ENCODE measurements at places on chromosomes 3 and 15.

- DNase-seq, result no peak
Observed at GRCh38 chr3:41216993-41217392, 17.7 kb downstream of the CTNNB1 start.

GRCh38 chr3:124935794-124936542, 1.4 kb upstream of the MUC13 start:
- DNase-seq, result no peak

DNA sequence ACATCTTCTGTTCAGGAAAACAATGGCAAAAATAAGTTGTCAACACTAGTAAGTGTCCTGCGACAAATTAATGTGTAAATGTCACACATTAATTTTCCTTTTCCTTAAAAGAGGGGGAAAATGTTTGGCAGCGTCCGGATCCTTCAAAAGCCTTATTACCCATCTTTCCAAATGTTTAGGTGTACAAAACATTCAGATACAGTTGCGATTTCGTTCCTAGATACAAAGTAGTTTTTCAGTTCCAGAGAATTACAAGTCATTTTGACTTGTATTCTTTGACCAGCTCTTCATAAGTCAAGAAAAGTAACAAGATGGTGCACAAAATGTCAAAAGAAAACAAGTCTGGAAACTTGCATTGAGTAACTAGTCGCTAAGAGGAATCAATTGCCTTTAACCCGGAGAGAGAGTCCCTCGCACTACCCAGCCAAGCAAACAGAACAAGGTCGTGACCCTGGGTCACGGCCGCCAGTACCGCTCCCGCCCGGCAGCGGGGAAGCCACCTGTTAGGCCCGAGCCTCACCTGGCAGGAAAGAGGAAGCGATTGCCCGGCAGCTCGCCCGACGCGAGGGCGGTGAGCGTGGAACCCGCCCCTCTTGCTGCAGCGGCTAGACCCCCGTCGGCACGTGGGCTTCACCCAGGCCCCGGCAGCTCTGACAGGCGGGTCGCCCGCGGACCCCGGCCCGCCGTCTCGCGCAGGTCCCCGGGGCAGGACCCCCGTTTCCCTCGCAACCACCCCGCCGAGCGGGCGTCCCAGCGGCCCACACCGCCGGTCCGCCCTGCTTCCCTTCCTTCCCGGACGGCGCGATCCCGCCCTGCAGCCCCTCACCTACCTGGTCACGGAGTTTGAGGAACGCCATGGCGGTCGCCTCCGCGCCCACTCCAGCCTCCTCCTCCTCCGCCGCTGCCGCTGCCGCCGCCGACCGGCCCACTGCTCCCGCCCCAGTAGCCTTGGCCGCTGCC, 61.0 kb upstream of the ANKRD28 start:
- DNase-seq, result peak; percentile 52

GRCh38 chr15:101394654-101395053, 94.9 kb downstream of the PCSK6 start:
- DNase-seq, result no peak

DNA sequence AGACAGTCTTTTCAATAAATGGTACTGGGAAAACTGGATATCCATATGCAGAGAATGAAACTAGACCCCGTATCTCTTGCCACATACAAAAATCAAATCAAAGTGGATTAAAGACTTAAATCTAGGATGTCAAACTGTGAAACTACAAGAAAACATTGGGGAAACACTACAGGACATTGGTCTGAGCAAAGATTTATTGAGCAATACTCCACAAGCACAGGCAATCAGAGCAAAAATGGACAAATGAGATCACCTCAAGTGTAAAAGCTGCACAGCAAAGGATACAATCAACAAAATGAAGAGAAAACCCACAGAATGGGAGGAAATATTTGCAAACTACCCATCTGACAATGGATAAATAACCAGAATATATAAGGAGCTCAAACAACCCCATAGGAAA, 38.4 kb upstream of the MBNL1 start:
- no peak for DNase-seq

DNA sequence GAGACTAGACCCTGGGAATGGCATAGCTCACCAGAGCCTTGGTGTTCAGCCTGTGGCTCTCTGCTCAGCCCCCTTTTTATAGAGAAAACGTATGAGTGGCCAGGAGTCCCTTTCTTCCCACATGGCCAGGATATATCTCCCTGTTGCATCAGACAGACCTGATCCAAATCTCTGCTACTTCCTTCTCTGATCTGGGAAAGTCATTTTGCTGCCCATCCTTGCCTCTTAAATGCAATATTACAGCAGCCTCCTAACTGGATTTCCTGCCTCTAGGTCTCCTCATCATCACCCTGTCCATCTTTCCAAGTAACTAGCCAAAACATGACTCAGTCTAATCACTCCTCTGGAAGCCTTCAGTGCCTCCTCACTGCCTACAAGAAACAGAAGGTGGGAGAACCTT, 42.9 kb downstream of the CTDSPL start:
- no peak for DNase-seq

DNA sequence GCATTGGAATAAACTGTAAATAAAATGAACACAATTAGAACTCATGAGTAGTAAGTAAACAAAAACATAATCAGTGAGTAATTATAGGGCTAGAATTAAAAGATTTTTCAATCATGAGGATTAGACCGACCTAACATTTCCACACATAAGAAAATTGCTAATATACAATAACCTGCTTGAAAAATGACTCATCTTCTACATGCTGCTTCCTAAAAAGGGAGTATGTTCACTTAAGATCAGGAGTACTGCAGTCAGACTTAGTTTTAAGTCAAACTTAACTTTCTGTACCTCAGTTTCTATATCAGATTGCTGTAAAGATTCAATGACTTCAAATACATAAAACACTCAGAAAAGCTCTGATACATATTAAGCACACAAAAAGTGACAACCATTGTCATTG, 22.6 kb upstream of the NEK10 start:
- DNase-seq, result no peak

DNA sequence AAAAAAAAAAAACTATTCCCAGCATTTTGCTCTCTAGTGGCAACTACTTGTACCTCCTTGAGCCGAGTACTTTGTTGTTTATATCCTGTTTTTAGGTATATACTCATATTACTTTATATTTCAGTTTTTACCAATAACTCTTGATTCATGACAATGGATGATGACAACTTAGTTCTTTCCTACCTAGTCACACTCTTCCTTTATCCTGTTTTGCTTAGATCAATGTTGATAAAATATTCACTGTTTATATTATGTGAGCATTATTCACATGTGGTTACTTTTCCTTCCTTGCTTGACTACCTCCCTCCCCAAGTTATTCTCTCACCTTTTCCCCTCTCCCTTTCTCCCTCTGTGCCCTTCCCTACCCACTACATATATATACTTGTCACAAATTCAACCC, 53.7 kb downstream of the NKIRAS1 start:
- no peak for DNase-seq

DNA sequence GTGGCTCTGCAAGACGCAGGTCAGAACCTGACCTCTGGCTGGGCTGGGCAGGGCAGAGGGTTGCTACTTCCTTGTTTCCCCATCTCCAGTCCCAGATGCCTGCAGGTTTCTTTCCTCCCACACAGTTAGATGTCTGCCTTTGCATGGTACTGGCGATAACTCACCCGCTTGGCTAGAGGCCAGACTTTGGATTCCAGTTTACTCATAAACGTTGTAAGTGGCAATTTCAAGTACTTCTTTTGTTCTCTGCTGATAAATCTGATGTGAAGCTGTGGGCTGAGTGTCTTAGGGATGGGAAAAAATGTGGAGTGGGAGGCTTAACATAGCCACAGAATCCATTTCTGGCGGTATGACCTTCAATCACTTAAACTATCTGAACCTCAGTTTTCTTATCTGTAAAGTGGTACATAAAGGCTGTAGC, 194.2 kb downstream of the EBLN2 start:
- no peak for DNase-seq

- no peak for DNase-seq
Observed at GRCh38 chr15:80026310-80026709, 33.2 kb upstream of the ZFAND6 start.

DNA sequence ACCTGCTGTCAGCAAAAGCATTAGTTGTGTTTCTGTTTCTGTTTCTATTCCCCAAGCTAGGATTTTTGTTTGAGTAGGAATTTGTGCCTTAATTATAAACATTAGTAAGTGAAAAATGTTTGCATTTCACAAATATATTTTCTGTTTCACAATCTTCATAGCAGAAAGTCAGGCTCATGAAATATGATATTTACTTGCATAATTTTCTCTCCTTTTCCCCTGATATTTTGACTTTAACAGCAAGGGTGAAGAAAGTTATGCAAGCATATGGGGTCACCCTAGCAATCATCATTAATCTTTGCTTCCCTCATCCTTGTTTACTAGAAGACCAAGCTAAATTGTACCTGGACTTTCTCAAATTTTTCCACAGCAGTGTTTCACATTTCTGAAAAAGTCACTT, 140.3 kb upstream of the SEMA6D start:
- DNase-seq, result no peak

DNA sequence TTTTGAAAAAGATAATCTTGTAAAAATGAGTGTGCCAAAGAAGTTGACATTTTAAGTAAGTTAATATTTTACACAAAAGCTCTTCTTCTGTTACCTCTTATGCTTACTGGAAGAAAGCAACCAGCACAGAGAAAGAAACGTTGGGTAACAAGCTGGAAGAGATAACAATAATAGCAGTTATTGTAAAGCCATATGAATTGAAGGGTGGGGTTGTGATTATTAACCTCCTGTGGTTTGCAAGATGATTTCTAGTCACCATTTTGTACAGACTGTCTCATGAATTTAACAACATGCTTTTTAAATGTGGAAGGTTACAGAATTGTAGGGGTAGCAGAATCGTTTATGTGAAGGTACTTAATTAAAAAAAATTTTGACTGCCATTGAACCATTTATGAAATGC, 9.2 kb downstream of the RAP2B start:
- no peak for DNase-seq

GRCh38 chr3:165078293-165078692, at the start of gene SI:
TSS of gene SI (minus strand) at chr3:165078496. CDS start at chr3:165076012, 2,484 bp downstream.
- DNase-seq, result no peak

- no peak for DNase-seq
Observed at GRCh38 chr3:120139140-120139539, 44.9 kb upstream of the GSK3B start.

DNA sequence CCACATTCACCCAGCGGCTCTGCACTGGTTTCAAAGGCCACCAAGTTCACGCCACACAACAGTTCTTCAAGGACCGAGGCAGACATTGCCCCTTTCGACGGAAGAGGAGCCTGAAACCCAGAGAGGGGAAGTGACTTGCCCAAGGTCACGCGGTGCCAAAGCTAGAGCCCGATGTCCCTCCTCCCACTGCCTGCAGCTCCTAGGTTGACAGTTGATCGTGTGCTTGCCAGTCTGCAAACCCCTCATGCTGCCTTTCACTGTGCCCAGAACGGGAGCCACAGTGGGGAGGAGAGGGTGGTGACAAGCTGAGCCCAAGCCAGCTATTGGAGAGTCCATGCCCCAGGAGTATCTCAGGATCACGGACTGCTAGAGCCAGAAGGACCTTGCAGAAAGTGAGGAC, 230.9 kb downstream of the XXYLT1 start:
- no peak for DNase-seq

DNA sequence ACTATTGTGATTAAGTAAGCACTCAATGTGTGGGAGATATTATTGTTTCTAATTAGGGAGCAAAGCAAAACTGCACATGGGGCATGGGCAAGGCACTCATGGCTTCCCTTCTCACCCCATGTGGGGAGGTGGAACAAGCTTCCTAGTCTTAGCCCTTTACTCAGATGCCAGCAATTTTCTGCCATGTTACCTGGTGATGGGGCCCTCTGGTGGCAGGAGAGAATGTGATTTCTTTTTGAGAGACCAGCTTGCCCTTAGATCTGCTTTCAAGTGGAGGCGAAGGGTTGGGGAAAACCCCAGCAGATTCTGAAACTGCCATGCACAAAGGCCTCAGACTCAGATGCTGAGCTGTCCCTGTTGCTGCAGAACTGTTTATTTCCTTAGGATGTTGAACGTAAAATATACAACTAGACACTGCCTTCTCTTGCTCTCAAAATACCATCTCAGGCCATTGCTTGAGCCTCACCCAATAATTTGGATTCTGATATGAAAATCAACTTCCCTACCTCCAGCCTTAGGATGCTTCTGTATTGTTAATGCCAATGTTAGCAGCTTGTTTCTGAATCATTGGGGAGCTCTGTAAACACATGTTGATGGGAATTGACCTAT, 130.2 kb upstream of the TPRG1 start:
- peak; percentile 63 for DNase-seq

DNA sequence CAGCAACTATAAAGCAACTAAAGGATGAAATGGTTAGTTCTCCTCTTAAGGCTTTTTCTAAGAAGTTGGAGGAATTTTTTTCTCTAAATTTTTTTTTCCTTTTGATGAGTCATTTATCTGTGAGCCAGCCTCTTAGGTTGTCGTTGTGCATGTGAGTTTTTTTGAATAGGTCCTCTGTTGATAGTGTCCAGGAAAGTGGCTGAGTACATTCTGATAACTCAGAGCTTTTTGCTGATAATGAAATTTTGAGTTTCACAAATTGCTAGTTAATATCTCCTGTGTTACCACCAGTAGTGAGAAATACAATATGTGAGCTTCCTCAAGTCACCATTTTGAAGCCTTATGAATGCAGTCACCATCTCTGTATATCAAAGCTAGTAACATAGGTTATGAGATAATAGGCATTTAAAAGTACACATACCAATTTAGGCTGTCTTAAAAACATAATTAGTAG, 7.1 kb upstream of the LXN start:
- no peak for DNase-seq

Data from naive thymus-derived CD4-positive, alpha-beta T cell (primary cell).